ENCODE measurements at places on chromosomes 3 and 15.

GRCh38 chr3:108036984-108037741, 53.7 kb downstream of the CD47 start:
- no peak for DNase-seq

GRCh38 chr3:39990532-39990931, 181.1 kb downstream of the MYRIP start:
- peak; percentile 1 for DNase-seq

GRCh38 chr3:32632533-32633265, 52.3 kb upstream of the CNOT10 start:
- no peak for DNase-seq

DNA sequence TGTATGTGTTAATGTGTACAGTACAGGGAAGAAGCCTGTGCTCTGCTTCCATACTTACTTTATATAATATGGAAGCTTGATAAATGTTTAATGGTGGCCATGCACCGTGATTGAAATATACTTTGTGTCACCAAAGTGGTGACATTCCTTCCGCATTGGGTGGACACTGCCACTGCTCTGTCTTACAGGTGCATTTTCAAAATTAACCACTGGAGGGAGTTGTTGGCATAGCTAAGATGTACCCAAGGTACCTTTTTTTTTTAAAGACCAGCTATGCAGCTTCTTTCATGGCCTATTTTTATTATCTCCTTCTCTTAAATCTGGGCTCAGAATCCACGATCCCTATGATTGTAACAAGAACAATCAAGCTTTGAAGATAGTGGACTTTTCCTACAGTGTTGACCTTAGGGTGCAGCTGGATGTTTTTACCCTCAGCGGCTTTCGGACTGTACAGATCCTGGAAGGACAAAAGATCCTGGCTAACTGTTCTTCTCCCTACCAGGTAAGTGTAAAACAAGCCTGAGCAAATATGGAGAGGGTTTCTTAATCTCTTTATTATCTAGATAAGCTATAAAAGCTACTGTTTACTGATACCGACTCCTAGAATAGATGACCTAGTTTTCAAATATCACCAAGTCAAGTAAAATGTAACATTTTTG, 21.6 kb upstream of the PAK6 start:
- peak; percentile 21 for DNase-seq

DNA sequence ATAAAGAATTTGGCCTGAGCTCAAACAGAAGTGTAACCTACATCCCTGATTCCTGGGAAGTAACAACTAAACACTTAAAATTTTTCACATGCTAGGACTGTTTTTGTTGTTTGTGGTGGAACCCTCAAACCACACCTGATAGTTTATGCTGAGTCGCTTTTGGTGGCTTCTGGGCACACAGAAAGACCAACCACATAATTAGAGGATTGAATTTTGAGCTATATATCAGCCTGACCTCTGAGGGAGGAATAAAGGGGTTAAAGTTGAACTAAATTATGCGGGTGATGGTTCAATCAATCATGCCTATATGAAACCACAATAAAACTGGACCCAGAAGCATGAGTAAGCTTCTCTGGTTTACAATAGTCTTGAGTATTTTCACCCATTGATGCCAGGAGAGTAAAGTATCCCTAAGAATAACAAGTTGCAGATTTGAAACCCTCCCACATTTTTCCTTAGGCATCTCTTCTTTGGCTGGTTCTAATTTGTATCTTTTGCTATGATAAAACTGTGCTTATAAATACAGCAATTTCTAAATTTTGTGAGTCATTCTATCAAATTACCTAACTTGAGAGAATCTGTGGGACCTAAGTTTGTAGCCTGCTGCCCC, 1304.5 kb upstream of the GBE1 start:
- no peak for DNase-seq

DNA sequence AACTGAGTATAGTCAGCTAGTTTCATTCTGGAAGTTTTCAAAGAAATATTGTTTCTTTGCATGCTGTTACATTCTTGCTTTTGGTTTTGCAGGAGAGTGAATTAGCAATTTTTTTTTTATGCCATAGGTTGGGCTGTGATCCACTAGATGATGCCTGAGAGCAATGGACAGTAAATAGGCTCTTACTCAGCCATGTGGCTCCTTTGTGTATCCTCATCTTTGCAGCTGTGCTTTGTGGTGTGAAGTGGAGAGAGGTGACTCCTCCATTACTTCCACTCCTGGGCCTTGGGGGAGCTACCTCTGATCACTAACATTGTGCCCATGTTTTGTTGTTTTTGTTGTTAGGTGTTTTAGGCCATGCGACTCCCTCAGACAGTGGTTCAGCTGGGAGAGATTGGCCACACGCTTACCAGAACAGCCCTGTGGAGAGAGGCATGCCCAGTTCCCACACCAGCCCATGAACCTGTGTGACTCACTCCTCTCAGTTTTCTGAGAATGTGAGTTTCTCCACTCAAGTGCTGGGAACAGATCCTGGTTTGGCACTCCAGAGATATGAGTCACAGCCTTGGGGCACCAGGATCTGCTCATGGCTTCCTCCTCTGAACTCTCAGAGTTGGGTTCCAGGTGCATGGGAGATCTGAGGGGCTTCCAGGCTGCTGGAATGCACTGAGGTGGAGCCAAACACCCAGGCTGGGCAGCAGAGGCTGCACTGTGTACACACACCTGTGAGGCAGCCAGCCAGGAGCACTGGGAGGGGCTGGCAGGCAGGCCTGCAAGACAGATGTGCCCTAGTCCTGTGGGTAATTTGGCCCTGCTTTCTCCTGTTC, 785.3 kb downstream of the ROBO2 start:
- no peak for DNase-seq

GRCh38 chr15:57340682-57341259, 35.5 kb upstream of the CGNL1 start:
- DNase-seq = peak; percentile 11

Data from activated T-cell treated with anti-CD3 and anti-CD28 coated beads for 24 hours (primary cell).